ENCODE measurements at places on chromosomes 7 and 10.

DNA sequence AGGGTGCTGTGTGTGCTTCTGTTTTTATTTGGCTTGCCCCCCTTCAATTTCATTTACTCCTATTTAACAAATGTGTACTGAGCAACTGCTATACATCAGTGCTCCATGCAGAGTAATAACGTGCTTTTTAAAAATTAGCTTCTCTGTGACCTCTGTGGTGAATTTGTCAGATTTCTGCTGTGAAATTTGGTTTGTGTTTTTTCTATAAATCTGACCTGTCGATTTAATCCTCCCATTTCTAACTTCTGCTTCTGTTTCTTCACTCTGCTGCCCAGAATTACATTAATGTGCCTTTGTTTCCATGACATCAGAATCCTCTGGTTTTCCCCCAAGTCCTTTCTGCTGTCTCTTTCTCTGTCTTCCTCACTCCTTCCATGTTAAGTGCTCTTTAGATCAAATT is 123.8 kb upstream of the CACNA2D1 start:
- DNase-seq = no peak

- no peak for DNase-seq
These were observed 52.5 kb upstream of the GRB10 start for GRCh38 chr7:50835156-50835555.

DNA sequence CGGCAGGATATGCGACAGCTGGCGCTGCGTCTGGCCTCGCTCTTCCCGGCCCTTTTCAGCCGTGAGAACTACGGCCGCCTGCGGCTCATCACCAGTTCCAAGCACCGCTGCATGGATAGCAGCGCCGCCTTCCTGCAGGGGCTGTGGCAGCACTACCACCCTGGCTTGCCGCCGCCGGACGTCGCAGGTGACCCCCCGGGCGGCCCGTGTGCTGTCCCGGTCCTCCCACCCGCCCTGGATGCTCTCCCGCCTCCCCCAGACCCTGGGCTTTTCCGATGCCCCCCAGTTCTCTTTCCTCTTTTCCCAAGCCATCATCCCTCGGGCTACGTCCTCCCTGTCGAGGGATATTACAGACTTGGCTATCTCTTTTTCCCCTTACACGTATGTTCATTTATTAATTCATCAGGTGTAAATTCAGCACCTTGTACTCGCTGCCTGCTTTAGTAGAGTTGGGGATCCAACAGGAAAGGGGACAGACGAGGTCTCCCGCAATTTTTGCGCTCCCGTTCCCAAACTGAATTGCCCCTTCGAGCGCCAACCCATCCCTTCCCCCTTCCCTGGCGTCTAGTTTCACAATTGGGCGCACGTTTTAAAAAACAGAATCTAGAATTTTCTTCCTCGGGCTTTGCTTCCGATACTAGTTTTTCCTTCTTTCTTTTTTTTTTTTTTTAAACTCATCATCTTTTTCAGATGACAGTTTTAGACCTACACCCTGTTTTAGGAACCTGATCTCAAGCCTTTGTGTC is 846 bp downstream of the MINPP1 start:
- peak; percentile 64 for DNase-seq

GRCh38 chr10:61684894-61685507 is 22.3 kb downstream of the CABCOCO1 start:
- DNase-seq = no peak

- DNase-seq = no peak
These were observed 192.2 kb downstream of the SEMA3A start for GRCh38 chr7:84002348-84002747.
